Stimulated activated CD8-positive, alpha-beta memory T cell treated with anti-CD3 and anti-CD28 coated beads, Interleukin-4, amount 100 ng/mL, for 4 hours (primary cell): ENCODE measurements at places on chromosomes 7 and 10.
A peak's percentile ranks its signal among the peaks of the same experiment; 100 is the strongest.

GRCh38 chr10:73407495-73407894, 6.4 kb downstream of the ANXA7 start:
- no peak for DNase-seq

DNA sequence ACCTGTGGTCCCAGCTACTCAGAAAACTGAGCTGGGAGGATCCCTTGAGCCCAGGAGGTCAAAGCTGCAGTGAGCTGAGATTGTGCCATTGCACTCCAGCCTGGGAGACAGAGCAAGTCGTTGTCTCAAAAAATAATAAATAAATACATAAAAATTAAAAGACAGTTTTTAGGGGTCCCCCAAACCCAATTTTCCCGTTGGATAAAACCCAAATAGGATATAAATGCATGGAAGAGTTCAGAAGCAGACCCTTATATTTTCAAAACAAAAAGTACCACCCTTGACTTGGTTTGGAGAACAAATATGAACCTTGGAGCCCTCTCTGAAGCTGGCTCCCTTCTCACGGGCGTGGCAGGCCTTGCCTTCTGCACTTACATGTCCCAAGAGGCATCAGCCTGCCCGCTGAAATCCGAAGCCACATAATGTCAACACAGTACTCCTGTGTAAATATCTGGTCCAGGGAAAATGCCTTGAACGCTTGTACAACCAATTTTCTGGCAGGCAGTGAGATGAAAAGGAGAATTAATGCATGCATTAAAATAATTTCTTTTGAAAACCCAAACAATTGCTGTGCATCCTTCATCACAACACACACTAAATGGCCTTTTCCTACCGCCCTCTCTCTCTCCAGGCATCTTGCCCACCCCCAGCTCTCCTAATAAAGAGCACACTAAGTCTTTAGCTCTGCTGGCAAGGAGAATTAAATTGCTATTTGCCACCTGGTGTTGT, 46.4 kb upstream of the PARD3 start:
- DNase-seq = no peak

DNA sequence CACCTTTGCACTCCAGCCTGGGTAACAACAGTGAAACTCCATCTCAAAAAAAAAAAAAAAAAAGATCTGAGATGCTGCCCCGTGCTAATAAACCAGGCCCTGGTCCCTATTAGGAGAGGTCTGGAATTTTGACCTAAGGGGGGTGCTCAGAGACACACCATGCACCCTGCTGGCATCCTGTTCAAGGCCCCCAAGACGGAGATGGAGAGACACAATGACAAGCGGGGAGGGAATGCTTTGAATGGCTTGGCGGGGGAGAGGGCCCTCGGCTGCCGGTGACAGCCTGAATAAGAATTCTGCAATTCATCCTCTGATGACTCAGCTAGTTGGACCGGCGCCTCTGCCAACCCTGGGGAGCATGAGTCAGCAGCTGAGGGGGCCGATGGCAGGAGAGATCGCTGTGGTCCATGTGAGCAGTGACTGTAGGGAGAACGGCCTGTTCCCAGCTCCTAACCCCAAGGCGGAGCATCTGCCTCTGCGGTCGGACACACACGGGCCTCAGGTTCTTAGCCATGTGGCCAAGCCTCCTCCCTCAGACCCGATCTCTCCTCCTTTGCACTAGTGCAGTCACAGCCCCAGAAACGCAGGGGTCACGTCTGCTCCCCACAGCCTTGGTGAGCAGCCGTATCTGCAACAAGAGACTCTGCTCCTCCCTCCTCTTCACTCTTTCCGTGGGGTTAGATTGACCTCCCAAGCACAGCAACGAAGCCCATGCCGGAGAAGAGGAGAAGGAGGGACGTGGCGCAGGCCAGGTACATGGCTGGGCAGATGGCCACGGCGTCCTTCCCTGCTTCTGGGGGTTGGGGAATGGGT, 14.9 kb downstream of the TRIM56 start:
- peak; percentile 57 for DNase-seq

GRCh38 chr7:52273685-52274610, 761.5 kb upstream of the POM121L12 start:
- no peak for DNase-seq

GRCh38 chr10:42932735-42933447, 144.0 kb upstream of the RET start:
- DNase-seq = peak; percentile 27

DNA sequence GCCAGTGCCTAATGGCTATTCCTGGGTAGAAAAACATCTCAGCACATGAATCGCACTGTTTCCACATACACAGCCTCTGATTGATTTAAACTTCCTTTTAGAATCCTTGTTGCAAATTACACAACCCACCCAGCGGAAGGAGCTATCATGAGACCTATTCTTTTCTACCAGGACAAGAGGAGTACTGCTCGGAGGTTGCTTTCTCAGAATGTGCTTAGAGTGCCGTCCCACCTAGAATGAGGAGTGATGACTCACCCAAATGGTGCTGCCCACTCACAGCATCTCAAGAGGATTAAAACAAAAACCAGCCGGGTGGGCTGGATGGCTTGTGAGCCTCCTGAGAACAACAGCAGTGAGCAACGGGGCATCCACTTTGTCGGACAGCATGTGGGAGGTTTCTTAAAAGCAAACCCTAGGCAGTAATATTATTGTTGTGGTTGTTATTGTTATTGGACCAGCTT, 128.9 kb downstream of the DGKI start:
- DNase-seq = no peak

- no peak for DNase-seq
Measured at GRCh38 chr10:98445200-98445812, 1.4 kb downstream of the HPS1 start.

GRCh38 chr10:75098902-75099673, 12.4 kb upstream of the SAMD8 start:
- no peak for DNase-seq
